ENCODE measurements at places on chromosomes 2 and 18.

GRCh38 chr2:109134741-109135358 lies 5.8 kb downstream of the SH3RF3 start:
- no peak for DNase-seq

DNA sequence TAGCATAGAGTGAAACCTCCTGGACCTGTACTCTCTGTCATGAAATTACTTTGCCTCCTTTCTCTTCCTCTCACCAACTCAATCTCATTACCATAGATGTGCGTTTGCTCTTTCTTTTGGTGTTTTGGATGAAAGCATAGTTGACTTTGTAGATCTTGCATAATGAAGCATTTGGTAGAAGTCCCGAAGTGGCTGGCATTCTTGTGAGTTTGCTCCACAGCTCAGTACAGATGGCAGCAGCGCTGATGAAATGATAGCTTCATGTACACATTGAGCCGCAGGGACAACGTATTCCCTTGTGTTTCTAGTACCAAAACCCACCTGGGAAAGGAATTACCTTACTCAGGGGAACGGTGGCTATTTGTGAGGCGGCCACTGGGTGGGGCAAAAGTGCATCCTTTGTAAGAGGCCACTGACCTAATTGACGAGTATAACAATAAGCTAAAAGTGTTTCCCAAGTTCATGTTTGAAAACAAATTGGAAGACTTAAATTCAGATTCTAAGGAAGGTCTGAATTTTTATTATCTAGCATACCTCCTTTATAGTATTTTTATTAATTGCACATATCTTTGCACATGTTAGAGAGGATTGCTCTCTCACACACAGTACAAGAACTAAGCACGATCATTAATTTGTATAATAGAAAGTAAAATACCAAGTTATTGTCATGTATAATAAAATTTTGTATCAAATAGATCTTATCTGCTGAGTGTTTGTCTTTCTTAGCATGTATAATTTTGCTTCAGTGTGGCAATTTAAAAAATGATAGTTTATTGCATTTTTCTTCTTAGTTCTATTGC lies 25.4 kb upstream of the CDH7 start:
- DNase-seq = no peak

DNA sequence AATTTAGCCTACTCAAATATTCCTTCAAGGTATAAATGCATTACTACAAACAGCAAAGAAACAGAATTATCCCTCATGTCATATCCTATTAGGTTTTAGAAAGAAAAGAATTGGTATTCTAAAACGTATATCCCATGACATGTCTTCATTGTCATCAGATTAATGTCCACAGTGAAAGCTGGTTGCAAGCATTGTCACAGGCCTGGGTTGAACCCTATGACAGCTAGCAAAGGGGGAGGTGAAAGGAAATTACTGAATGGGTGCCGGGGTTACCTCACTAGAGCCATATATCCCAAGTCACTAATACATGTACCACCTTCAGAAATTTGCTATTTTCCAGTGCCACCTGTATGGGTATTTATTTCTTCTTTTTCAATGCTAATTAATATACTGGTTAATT lies 1630.5 kb upstream of the NXPH2 start:
- no peak for DNase-seq

DNA sequence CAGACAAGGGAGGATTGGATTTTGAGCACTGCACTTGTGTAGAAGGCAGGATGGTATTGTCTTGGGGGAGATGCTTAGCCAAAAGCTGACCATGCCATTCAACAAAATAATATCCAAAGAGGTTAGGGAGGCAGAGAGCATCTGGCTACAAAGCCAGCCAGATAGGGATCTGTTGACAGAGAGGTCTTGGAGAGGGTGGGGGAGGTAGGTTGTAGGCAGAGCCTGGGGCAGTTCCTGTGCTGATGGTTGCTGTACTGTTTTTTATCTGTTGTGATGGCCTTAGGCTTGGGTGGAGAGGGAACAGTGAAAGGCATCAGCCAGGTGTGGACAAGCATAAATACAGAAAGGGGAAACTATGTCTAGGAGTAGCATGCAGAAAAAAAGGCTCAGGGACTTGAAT lies 100.9 kb downstream of the AQP4 start:
- no peak for DNase-seq

GRCh38 chr2:159045545-159046454 lies 77.4 kb downstream of the TANC1 start:
- DNase-seq = no peak

- DNase-seq = no peak
Observed at GRCh38 chr2:153163055-153163454, 315.5 kb downstream of the RPRM start.

DNA sequence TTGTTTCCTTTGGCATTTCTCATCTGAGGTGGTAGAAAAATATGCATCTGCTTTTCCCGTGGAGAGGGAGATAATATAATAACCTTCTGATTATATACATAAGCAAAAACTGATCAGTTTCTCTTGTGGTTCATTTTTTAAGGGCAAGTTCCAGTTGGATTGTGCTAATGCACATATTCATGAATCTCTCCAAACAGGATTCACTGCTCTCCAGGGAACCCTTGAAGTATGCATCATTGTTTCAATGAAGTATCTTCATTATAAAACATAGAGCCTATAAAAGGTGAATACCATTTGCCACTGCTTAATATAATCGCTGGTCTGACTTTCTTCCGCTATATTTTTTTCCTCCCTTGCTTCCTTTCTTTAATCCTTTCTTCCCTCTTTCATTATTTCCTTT lies 384.7 kb downstream of the FIGN start:
- DNase-seq = no peak

- no peak for DNase-seq
Observed at GRCh38 chr2:5846881-5847280, 154.7 kb downstream of the SOX11 start.

- no peak for DNase-seq
Observed at GRCh38 chr2:133120310-133120709, 448.0 kb downstream of the NCKAP5 start.

DNA sequence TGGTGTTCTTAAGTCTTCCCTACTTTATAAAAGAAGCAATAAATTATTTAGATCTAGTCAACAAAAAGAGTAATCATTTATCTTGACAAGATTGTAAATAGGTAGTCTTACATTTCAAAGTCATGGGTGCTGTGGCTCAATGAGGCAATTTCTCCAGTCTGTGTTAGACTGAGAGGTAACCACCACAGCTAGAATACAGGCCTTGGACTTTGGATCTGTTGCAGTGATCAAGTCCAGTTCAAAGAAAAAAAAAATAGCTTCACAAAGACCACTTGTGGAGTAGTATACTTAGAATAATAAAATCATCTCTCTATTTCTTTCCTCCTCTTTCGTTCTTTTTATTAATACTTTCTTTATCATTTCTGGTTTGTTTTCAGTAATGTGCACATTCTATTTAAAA lies 93.1 kb upstream of the FSIP2 start:
- DNase-seq = no peak

GRCh38 chr2:214507032-214507431 lies 96.2 kb downstream of the VWC2L start:
- no peak for DNase-seq

- no peak for DNase-seq
Observed at GRCh38 chr2:236040600-236041328, 127.4 kb downstream of the GBX2 start.

DNA sequence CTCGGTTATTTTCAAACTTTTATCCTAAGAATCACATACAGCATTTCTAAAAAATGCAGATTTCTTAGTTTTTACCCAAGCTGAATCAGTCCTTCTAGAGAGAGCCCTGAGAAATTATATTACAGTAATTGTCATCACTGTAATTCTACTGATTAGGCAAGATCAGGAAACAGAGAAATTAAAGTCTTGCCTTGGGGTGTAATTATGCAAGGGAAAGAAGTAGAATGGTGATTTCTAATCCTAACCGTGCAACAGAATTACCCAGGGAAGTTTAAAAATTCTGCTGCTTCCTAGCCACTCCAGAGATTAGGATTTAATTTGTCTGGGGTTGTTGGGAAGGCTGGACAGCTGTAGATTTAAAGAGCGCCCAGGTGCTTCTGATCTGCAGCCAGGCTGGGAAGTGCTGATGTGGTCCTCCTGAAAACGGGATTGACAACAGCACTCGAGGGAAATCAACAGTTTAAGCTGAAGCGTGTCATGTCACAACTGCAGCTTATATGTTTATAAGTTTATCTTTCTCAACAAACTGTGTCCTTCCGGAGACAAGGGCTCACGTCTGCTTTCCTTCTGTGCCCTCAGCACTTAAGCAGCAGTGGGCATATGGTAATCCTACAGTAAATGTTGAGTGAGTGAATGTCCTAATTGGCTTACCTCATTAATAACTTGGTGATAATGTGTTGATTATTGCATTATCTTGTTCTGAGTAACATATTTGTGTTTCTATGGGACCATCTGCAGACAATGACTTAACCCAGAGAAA lies 671.9 kb upstream of the SOX11 start:
- no peak for DNase-seq

DNA sequence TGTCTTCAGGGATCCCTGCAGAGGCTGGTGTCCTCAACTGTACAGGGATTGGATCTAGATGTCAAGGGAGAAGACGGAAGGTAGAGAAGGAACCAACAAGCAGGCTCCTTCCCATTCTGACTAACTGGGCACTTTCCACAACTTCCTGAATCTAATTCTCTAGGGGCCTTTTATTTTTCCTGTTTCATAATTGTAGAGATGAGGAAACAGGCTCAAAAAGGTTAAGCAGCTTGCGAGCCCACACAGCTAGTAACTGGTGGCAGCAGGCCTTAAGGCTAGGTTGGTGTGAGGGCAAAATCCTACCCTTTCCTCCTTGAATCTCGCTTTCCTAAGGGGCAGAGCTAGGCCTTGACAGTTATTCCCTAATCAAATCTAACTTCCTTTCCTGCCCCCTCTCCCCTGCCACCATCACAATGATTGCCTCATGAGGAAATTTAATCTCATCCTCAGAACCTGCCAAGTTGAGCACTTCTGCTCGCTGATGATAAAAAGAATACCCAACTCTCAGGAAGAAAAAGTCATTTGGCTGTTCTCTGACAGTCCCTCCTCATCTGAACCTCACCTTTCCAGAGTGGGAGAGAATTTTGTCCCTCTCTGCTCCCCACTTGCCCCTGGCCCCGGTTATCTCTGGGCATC lies 35.7 kb upstream of the POLE4 start:
- no peak for DNase-seq

DNA sequence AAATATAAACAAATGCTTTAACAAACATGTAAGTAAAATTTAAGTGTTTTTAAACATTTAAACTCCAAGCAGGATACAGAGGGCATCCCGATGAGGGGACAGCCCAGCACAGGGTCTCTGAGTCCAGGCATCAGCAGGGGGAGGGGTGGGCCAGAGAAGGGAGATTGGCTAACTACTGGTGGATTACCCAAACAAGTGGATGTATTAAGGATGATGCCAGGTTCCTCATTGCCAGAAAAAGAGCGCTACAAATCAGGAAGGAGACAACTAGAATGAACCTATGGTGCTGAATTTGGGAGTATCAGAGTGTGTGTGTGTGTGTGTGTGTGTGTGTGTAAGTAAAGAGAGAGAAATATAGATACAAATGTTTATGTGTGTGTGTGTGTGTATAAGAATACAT lies 162.0 kb upstream of the RMP24 start:
- DNase-seq = no peak

- no peak for DNase-seq
Observed at GRCh38 chr2:190891889-190892288, 11.3 kb downstream of the GLS start.

GRCh38 chr2:238518172-238518820 lies 91.6 kb downstream of the ASB1 start:
- DNase-seq = no peak

DNA sequence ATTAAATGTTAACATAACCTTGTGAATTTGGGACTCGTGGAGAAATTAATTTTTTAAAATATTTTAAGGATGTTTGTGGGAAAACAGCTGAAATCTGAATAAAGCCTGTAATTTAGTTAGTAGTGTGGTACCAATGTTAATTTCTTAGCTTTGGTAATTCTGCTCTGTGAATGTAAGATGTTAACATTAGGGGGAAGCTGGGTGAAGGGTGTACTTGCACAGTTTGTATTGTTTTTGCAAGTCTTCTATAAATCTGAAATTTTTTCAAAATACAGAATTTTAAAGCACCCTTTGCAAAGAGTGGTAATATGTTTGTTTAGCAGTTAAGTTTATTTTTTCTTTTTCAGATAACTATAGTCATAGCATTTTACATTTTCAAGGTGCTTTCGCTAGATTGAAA lies 4.5 kb downstream of the PTPRM start:
- no peak for DNase-seq

- DNase-seq = no peak
Observed at GRCh38 chr2:37447446-37447845, 103.0 kb downstream of the QPCT start.

DNA sequence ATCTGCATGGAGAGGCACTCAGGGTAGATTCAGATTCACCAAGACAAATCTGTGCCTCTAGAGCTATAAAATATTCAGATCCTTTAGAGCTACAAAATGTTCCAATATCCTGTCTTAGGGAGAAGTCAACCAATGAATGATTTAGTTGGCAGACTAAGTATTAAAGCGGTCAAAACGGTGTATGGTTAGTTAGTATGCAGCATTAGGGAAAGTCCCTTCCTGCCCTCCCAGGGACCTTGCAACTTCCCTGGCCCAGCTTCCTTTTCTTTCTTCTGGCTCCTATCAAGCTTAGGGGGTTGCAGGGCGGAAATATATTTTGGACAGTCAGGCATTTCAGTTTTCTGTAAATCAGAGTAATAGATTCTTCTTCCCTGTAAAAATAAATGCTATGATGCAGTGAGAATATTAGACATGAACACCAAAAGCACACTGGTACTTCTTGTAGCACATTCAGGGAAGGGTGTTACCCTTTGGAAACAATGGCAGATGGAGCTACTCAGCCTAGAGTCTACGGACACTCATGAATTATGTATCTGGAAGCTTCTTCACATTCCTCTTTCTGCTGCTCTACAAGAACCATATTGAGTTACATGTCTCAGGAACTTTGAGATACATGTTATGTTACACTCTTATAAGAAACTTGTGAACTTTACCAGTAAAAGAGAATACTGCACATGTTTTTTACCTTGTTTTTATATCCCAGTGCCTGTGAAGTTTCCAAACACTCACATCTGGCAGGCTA lies 45.7 kb downstream of the CCDC93 start:
- DNase-seq = no peak

- no peak for DNase-seq
Observed at GRCh38 chr2:177460973-177461585, 68.5 kb downstream of the AGPS start.

- DNase-seq = no peak
Observed at GRCh38 chr2:30871980-30872789, 64.9 kb upstream of the CAPN13 start.

- no peak for DNase-seq
Observed at GRCh38 chr2:77017355-77017745, 504.8 kb downstream of the LRRTM4 start.

DNA sequence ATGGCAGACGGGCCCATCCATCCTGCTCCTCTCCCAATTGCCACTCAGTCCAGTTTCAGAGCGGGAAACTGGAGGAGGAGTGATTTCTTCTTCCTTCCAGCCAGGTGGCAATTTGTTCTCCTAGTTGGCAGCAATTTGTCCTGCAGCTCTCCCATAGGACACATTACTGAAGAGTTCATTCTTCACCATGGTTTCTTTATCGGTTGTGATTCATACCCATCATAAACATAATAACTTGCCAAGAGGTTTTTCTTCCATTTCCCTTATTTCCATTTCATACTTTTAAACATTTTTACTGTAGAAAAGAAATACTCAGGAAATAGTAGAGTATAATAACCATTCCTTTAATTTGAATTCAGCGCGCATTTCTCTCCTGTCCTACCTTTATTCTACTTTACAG lies 377.9 kb upstream of the RAB12 start:
- DNase-seq = no peak

GRCh38 chr18:26225022-26225693 lies 1.1 kb upstream of the TAF4B start:
- DNase-seq = no peak
